ENCODE measurements at places on chromosomes 1 and 21.

- no peak for DNase-seq
These were observed 771 bp downstream of the ABCD3 start for GRCh38 chr1:94418664-94419655.

DNA sequence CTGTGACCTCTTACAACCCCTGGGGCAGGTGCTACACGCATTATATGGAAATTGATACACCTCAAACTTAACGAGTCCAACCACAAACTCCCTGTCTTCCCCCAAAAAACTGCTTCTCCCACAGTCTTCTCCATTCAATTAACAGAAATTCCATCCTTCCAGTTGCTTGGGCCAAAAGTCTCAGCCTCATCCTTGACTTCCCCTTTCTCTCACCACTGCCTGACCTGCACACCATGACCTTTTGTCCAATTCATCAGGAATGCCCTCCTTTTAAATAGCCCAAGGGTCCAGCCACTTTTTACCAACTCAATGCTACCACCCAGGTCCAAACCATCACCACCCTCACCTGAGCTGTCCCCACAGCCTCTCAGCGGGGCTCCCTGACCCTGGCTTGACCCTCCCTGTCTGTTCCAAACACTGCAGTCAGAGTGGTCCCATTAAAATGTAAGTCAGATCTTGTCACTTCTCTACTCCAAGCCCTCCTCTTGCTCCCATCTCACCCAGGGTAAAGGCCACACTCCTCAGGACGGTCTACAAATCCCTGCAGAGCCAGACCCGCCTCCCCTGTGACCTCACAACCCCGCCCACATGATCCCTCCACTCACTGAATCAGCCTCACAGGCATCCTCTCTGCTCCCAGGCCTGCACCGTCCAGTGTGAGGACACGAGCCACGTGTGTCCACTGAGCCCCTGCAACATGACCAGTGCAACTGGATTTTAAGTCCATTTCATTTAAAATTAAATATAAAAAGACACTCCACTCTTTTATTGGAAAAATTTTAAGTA lies 18.5 kb downstream of the KCNN3 start:
- DNase-seq: no peak

DNA sequence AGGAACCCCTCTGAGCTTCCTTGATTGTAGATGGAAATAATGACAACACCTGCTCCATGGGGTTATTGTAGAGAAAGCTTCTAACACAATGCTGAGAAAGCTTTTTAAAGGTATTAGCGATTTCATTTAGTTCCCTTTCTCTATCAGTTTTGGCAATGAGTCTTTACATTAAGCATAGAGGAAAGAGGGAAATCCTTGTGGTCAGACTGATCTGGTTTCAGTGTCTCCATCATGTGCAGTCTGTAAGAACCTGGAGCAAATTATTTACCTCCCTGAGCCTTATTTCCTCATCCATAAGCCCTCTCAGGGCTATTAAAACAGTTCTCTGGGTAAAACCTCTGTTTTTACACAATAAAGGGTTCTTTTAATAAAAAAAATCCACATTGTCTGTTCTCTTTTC lies 87.5 kb downstream of the FGGY start:
- DNase-seq: no peak

DNA sequence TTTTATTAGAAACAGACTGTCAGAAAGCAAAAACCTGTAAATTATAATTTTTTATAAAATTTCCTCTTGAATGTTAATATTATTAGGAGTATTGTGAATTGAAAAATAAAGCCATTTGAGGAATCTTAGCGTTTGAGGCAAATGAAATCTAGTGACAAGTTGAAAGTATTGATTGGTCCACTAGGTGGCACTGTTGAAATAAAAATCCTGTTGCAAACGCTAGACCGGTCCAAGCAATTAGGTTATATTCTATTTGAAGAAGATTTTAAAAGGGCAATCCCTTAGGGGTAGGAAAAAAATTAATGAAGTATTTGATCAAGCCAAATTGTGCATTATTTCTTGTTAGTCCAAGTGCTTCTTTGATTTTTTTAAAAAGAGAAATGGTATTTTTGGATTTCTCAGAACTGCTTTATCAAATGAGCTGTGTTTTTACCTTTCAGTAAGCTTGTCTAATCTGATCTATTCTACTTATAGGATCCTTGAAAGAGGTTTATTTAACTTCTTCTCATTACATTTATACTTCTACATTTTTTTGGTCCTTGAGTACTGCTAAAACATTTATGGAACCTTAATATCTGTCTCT lies 57.7 kb downstream of the ATG4C start:
- no peak for DNase-seq

DNA sequence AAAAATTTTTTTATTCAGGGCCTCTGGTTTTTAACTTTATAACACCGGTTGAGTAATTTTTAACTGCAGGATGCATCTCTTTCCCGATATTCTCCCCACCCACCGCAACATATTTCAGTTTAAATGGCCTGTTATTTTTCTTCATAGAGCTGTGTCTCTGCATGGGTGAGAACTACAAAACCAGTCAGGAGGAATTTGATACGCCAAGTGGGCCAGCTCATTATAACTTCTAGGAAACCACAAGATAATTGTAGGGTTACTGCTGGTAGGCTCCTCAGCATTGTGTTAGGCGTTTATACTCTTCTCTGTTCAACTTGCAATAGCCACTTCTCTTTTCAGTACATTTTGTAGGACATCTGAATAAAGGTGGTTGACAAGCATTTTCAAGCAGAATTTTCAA lies 169.7 kb downstream of the PBX1 start:
- no peak for DNase-seq

GRCh38 chr21:39127506-39127905 lies 55.7 kb downstream of the PSMG1 start:
- no peak for DNase-seq

DNA sequence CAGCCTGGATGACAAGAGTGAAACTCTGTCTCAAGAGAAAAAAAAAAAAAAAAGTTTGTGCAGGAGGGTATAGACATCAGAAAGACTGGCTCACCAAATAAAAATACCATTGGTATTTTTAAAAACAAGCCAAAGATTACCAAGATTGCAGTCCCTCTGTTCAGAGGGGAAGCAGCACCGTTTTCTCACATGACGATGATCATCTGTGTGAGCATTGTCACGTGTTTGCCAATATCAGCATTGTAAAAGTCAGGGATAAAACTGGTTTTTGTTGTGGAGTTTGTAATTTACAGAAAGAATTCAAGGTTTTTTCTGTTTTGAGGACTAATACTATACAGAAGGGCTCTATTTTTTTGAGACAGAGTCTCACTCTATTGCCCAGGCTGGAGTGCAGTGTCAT lies 26.5 kb downstream of the ZNF362 start:
- DNase-seq: no peak

DNA sequence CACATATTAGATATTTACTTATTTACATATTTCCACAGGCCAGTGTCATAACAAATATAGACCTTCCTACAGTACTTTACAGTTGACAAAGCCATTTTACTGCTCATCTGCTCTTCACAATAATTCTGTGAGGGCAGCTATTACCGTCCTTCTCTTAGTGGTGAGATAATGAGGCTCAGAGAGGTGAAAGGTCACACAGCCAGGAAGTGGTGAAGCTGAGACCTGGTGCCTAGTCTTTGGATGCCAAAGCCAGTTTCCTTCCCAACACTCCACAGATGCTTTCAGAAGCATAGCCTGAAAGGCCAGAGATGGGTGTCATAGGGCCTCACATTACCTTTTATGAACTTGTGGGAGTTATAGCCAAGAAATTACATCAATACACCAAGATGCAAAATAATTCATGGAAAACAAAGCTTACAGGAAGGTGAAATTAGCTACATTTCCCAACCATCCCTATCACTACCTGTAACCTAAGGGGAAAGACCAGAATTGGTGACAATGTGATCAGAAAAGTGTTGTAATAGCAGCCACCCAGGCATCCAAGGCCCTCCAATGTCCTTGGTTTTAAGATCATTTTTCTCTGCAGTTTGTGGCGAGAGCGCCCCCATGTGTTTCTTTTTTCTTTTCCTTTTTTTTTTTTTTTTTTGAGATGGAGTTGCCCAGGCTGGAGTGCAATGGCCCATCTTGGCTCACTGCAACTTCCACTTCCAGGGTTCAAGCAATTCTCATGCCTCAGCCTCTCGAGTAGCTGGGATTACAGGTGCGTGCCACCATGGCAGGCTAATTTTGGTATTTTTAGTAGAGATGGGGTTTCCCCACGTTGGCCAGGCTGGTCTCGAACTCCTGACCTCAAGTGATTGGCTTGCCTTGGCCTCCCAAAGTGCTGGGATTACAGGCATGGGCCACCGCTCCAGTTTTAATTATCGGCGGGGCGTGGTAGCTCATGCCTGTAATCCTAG lies 26.5 kb upstream of the RPL11 start:
- DNase-seq: no peak

DNA sequence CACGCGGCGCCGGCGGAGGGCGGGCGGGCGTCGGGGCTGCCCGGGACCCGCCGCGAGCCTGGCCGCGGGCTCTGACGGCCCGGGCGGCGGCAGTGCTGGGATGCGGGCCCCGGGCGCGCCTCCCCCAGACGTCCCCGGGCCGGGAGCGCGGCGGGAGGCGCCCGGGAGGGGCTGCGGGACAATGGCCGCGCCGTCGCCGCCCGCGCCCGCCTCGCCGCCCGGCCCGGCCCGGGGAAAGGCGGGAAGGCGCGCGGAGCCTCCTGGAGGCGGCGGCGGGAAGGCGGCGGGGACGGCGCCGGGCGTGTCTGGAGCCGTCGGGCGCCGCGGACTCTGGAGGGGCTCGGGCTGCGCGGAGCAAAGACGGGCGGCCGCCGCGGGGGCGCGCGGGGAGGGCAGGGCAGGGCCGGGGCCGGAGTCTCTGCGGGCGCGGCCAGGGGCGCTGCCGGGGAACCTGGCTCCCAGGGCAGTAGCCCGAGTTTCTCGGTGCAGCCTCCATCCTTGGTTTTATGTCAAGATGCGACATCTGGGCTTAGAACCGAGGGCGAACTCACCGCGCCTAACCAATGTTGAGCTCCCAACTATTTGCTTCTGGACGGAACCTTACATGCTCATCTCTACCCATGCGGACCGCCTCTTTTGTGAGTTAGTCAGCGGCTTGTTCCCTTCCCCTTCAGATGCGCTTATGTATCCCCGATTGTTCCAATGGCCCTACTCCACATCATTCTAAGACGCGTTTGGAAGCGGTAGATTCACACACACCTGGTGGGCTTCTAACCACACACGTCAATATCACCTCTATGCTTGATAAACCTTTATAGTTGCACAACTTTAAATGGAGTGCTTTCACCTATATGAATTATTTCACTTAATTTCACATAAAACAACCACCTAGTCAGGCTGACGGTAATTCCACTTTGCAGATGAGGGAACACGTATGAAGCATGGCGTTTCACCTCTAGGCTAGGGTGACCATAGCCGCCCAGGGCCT lies 651 bp downstream of the ZBTB8A start:
- DNase-seq: no peak

DNA sequence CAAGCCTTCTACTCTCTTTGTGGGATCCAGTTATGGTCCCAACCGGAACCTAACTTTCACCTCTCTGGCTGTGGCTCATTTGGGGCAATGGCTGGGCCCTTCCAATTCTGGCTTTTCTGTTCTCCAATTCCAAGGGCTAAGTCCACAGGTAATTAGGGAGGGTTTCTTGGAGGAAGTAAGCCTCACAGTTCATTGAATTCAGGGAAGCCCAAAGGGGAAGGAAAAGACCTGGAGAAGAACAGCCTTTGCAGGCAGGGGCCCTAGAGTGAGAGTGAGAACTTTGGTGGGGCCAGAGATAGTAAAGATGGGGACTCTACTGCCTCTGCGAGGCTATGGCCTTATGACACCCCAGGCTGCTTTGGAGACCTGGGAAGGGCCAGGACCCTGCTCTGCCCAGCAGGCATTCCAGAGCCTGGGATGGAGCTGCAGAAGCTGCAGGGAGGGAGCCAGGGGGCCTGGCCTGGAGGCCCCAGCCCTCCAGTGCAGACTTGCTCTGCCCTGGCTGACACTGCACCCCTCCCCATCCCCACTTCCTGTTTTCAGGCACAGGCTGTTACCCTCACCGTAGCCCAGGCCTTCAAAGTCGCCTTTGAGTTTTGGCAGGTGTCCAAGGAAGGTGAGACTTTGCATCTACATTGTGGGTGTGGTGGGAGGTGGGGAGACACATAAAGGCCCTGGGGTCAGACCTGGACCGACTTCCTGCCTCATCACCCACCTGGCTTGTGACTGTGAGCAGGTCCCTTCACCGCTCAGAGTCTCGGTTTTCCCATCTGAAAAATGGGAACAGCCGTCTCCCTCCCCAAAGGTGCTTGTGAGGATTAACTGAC lies 18.9 kb downstream of the LDLRAP1 start:
- peak; percentile 49 for DNase-seq

GRCh38 chr1:80363689-80364475 lies 1357.4 kb upstream of the ADGRL4 start:
- no peak for DNase-seq

GRCh38 chr1:13801232-13801631 lies 101.2 kb downstream of the PRDM2 start:
- no peak for DNase-seq

DNA sequence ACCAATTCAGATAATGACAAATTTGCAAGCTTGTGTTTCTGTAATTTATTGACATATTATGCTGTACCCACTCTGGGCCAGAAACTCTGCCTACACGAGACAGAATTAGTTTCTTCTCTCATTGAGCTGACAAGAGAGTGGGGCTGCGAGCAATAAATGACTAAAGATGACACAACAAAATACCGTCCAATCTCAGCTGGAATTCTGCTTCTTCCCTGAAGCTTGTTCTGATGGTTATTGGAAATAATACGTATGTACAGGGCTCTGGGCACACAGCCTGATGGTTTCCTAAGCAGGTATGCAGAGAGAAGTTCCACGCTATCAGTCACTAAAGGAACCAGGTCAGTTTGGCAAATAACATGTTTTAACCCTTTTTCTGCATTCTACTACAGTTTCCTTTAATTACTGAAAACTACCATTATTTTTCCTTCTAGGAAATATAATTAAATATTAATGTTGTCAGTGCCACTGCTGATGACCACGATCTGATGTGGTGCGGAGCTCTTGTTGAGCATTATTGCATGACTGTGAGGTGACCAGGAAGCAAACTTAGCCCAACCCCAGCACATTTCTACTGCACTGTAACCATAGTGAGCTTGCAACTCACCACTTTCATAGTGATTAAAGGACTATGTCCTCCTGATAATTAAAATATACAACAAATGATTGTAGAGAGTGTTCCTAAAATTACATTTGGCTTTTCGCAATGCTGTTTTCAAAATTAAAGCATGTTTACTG lies 221.4 kb upstream of the L1TD1 start:
- no peak for DNase-seq

GRCh38 chr1:17212487-17213121 lies 7.7 kb downstream of the PADI1 start:
- peak; percentile 37 for DNase-seq

DNA sequence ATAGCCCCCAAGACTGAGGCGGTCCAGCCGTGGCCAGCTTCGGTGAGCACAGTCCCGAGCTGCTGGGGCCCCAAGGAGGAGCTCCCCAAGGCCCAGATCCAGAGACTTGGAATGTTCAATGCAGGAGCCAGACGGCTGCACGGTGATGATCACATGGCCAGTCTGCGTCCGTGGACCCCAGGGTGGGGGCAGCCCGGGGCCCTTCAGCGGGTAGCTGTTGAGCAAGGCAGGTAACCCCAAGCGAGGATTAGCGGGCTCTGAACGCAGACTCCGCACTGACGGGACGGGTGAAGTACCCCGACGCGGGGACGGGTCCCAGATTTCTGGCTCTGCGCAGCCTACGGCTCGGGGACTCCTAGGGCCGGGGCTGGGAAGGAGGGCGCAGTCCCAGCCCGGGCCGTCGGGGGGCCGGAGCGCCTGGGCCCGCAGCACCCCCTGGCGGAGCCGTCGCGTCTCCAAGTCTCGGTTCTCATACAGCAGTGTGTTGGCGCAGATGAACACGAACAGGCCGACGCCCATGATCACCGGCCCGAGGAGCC lies 2.7 kb downstream of the TMEM200B start:
- peak; percentile 34 for DNase-seq

GRCh38 chr1:110111081-110111480 lies 1.2 kb upstream of the UBL4B start:
- no peak for DNase-seq

- DNase-seq: no peak
These were observed 4.2 kb downstream of the SH2D2A start for GRCh38 chr1:156812293-156812990.
